A673 (cell line): ENCODE measurements at places on chromosomes 16 and 17. TPM values are rescaled to one million over a fixed set of nuclear protein-coding genes. Genes with fewer than 3 reads are reported as not detected.

DNA sequence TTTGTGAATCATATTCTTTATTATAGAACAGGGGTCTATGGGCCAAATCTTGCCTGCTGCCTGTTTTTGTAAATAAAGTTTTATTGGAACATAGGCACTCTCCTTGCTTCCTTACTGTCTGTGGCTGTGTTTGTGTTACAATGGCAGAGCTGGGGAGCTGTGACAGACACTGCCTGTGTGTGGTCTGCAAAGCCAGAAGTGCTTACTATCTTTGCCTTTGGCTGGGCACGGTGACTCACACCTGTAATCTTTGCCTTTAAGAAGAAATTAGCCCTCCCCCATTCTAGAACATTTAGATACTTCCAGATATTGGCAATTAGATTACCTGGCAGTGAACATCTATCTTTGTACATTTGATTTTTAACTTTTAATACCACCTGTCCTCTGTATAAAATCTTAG lies 308.3 kb downstream of the FOXL1 start:
- H3K36me3 ChIP-seq: no peaks in the 10 kb centered on the region
- no peak overlapping the region for H3K4me3 ChIP-seq
- no peak for DNase-seq
- no peak overlapping the region for H3K27ac ChIP-seq

DNA sequence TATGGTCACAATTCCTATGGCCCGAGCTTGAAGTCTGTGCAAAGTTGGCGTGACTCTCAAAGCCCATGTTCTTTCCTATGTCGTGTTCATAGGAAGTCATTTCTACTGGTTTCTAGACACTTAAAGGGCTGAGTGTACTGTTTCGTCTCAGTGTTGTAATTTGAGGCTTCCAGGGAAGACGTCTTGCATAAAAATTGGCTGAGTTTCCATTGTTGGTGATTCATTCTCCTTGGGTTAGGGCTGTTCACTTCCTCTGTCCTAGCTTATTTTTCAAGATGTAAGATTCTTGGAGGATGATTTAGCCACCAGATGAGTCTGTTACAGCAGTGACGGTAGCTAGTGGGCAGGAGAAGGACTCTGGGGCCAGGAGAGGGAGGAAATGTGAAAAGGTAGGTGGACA lies 43.1 kb downstream of the PIK3R5 start:
- H3K27ac ChIP-seq: no peak overlapping the region
- peaks cover 7% of the 10 kb centered on the region for H3K27me3 ChIP-seq
- no peaks in the 10 kb centered on the region for H3K36me3 ChIP-seq
- H3K4me1 ChIP-seq: no peaks in the 10 kb centered on the region
- no peak overlapping the region for H3K4me3 ChIP-seq

- H3K27me3 ChIP-seq: no peaks in the 10 kb centered on the region
- DNase-seq: peak; percentile 29
- no peaks in the 10 kb centered on the region for H3K4me1 ChIP-seq
- H3K36me3 ChIP-seq: no peaks in the 10 kb centered on the region
- no peak overlapping the region for H3K27ac ChIP-seq
Observed at GRCh38 chr17:58679263-58680037, 12.4 kb downstream of the TEX14 start.

The CDK3 gene
- 8.5 and 10.0 TPM in 2 replicates for total RNA-seq

DNA sequence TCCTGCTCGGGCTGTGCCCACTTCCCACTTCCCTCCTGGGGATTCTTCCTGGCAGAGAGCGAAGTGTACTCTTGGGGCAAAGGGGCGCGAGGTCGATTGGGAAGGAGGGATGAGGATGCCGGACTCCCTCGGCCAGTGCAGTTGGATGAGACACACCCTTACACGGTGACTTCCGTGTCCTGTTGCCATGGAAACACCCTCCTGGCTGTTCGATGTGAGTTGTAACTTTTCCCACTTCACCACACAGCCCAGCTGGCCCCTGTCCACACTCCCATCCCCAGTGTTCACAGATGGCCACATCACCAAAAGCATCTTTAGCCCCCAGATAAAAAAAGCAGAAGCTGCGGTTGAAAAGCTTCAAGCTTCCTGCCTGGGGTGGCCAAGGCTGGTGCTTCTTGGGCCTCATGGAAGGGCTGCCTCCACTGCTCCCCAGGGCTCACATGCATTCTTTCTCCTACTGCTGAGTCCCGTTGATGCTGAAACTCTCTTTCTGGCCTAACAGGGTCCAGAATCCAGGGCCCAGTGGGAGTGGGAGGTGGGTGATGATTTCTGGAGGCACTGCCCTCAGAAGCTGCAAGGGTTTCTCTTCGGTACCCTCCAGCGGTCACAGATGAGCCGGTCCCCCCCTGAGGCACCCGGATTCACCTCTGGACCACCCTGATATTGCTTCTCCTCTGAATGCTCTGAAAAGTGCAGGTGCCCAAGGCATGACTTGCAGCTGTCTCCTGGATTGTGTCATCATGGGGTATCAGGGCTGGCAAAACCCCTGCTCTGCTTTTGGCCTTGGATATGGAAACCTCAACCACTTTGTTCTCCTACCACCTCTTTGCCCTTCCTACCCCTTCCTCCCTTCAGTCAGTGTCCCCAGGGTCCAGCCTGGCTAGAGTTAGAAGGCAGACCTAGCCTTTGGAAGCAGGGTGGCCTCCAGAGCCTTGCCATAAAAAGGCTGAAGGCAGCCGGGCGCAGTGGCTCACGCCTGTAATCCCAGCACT lies 2.2 kb upstream of the TRAF4 start:
- DNase-seq: no peak
- H3K36me3 ChIP-seq: no peaks in the 10 kb centered on the region
- H3K27me3 ChIP-seq: no peaks in the 10 kb centered on the region
- peaks cover 23% of the 10 kb centered on the region for H3K4me1 ChIP-seq

DNA sequence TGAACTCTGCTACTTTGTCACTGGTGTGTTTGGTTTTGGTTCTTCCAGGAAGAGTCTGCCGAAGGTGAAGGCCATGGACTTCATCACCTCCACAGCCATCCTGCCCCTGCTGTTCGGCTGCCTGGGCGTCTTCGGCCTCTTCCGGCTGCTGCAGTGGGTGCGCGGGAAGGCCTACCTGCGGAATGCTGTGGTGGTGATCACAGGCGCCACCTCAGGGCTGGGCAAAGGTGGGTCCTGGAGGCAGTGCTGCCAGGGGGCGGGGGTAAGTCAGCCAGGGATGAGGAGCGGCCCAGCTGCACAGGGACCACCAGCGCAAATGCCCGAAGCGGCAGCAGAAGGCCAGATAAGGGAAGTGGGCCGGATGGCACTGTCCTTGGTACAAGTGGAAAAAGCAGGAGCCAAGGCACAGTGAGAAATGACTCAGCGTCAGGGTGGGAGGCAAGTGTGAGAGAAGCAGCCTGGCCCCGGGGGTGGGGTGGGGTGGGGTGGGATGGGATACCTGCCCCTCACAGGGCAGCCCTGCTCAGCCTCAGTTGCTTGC lies 41.9 kb downstream of the TMEM11 start:
- H3K27ac ChIP-seq: no peak overlapping the region
- DNase-seq: no peak
- H3K36me3 ChIP-seq: no peaks in the 10 kb centered on the region
- no peak overlapping the region for H3K4me3 ChIP-seq
- H3K27me3 ChIP-seq: no peaks in the 10 kb centered on the region
- no peaks in the 10 kb centered on the region for H3K4me1 ChIP-seq
